Suppressor macrophage treated with lipopolysaccharide for 1 hour (primary cell): ENCODE measurements at places on chromosomes 13 and 19.

DNA sequence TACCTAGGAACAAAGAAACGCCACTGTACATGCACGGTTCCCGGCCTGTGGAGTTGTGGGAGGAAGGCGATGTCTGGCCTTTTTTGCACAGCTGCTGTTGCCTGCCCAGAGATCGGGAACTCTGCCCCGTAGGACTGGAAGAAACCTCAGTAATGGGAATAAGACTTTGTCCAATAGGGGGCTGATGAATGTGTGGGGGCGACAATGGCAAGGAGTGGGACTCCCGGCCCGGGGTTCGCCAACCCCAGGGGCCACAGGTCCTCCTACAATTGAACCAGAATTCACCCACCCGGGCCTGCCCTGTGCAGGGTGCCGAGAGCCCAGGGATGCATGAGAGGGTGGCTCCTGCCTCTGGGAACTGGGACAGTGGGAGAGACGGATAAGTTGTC lies 2.0 kb upstream of the CEBPA start:
- no peak for DNase-seq

GRCh38 chr19:17112700-17113099 lies 37.1 kb downstream of the MYO9B start:
- DNase-seq, result peak; percentile 59

DNA sequence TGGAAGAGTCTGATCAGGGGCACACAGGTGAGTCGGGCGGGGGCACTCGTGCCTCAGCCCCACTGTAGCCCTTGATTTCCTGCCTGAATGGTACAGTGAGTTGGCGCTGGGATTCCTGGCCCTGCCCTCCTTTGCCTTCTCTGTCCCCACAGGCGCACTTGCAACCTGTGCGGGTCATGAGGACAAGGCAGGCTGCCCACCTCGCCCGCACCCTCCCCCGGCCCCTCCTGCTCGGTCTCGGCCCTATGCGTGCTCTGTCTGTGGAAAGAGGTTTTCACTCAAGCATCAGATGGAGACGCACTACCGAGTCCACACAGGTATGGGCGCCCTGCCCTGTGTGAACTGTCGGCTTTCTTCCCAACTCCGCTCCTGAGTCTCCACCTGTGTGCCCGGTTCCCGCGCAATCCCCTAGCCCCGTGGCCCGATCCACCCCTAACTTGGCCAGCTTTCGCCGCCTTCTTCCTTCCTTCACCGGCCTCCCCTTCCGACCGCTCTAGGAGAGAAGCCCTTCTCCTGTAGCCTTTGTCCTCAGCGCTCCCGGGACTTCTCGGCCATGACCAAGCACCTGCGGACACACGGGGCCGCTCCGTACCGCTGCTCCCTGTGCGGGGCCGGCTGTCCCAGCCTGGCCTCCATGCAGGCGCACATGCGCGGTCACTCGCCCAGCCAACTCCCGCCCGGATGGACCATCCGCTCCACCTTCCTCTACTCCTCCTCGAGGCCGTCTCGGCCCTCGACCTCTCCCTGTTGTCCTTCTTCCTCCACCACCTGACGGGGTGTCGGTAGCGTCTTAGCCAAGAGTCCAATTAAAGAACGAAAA lies 1.6 kb upstream of the KMT2B start:
- DNase-seq, result no peak

- DNase-seq, result no peak
Measured at GRCh38 chr19:13047374-13047773, 52.1 kb downstream of the NFIX start.

DNA sequence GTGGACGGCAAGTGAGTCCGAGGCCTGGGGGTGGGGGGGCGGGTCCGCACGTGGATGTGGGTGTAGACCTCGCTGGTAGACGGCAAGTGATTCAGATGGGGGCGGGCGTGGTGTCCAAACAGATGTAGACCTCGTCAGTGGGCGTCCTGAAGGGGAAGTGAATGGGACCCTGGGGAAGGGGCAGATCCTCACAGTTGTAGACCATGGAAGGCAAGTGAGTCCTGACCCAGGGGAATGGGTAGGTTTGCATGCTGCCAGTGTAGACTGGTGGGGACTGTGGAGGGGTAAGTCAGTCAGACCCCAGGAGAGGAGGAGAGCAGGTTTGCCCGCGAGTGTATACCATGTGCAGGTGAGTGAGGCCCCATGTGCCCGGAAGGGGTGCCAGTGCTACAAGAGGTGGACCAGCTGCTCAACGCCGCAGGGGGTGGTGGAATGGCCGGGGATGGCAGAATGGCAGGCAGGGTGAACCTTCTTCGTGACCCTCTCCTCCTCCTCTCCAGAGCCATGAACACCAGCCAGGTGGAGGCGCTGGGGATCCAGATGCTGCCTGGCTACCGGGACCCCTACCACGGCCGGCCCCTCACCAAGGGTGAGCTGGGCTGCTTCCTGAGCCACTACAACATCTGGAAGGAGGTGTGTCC lies 22.1 kb downstream of the COLGALT1 start:
- no peak for DNase-seq

- no peak for DNase-seq
Measured at GRCh38 chr13:49272296-49272695, 24.6 kb downstream of the CDADC1 start.

DNA sequence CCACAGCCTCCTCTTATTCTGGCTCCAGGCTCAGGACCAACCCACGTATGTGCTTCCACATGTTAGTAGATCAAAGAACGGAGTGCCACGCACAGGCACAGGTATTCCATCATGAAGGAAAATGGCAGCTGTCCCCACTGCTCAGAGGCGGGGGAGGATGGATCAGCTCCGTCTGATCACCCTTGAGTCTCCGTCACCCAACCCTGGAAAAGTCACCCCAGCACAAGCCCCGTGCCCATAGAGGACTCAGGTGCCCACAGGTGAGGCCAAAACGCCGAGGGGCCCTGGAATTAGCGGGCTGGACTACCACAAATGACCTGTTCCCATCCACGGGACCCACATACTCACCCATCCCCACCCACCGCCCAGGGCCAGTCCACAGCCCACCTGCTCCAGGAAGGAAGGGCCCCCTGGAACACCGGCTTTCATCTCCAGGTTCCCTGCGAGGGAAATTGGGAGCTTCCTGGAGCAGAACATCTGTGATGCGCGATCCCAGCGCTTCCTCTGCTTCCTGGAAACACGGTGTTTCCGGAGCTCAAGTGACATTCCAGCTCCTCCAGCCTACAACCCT lies 120.5 kb upstream of the SPACA7 start:
- no peak for DNase-seq

GRCh38 chr19:47093254-47093653 lies 20.3 kb downstream of the ZC3H4 start:
- DNase-seq, result no peak

GRCh38 chr13:67515895-67516294 lies 285.8 kb upstream of the PCDH9 start:
- DNase-seq, result no peak

GRCh38 chr13:90926459-90926858 lies 421.0 kb upstream of the MIR17HG start:
- no peak for DNase-seq

GRCh38 chr19:498977-499623 lies 2.8 kb downstream of the MADCAM1 start:
- DNase-seq, result no peak

GRCh38 chr19:3360421-3361383 lies 5.7 kb upstream of the NFIC start:
- peak; percentile 85 for DNase-seq

DNA sequence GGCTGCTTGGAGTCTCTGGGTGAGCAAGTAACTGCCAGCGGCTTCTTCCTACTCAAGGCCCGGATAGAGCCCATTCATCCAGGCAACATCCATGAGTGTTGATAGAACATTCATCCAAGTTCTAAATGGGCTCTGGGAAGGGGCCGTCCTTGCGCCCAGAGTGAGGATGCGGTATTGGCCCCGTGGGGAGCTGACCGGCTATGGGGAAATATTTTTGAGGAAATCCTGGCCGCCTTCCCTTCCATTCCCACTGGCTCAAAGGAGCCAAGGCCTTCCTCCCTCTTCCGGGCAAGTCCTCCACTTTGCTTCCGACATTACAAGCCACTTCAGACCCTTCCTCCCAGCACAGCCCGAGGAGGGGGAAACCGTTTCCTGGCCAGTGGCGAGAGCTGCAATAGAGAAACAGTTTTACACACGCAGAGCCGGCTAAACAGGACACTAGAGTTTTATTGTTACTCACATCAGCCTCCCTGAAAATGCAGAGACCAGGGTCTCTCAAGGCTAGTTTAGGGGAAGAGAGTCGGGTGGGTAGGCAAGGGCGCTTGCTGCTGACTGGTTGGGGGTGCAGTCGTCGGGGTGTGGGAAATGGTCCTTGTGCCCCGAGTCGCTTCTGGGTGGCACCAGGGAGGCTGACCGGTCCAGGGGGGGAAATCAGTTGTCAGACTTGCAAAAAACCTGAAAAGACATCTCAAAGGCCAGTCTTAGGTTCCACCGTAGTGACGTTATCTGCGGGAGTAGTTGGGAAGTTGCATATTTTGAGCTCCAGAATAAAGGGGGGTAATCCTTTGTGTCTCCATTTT lies 37.5 kb downstream of the C13orf46 start:
- no peak for DNase-seq

GRCh38 chr13:75222031-75222430 lies 259.9 kb downstream of the TBC1D4 start:
- no peak for DNase-seq

DNA sequence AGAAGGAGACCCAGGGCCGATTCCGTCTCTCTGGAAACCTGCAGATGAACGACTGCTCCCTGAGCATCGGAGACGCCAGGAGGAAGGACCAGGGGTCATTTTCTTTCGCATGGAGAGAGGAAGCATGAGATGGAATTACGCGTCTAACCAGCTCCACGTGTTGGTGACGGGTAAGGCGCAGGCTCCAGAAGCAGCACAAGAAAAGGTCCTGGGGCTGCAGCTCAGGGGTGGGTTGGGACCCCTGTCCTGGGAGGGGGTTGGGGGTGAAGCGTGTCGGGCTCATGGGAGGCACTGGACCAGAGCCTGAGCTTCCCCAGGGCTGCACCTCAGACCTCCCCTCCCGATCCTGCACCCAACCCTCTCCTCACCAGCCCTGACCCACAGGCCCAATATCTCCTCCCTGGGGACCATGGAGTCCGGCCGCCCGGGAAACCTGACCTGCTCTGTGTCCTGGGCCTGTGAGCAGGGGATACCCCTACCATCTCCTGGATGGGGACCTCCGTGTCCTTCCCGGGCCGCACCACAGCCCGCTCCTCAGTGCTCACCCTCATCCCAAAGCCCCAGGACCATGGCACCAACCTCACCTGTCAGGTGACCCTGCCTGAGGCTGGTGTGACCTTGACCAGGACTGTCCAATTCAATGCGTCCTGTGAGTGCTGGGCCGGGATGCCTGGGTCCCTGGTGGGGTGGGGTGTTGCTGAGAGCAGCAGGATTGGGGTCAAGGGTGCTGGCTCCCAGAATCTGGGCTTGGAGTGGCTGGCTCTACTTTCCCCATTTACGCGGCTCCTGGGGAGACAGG lies 39.6 kb upstream of the CD33 start:
- DNase-seq, result no peak

- peak; percentile 69 for DNase-seq
Measured at GRCh38 chr19:19514215-19514657, 1.1 kb downstream of the TSSK6 start.

GRCh38 chr19:55486971-55487923 lies 989 bp upstream of the SSC5D start:
- peak; percentile 31 for DNase-seq

- DNase-seq, result no peak
Measured at GRCh38 chr13:24362435-24362952, 53.1 kb downstream of the C1QTNF9 start.

GRCh38 chr13:82220641-82221040 lies 1661.6 kb downstream of the SLITRK1 start:
- DNase-seq, result no peak

DNA sequence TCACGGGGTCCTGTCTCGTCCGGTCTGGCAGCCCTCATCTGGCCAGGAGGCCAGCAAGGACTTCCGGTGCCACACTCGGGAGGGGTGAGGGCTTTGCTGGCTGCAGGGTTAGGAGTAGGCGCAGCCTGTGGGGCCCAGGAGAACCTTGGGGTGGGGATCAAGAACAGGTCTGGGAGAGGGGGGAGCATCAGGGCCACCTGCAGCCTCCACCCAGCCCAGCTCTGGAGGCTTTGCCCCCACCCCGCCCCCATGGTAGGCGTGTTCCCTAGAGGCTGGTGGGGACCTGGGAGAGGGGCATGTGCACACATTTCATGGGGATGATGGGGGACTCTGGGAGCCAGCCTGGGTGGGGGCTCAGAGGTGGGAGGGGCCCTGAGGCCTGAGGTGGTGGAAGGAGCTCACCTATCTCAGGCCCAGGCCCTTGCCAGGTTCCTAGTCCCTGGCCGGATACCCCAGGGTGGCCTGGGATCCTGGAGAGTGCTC lies 23.3 kb downstream of the WTIP start:
- no peak for DNase-seq

DNA sequence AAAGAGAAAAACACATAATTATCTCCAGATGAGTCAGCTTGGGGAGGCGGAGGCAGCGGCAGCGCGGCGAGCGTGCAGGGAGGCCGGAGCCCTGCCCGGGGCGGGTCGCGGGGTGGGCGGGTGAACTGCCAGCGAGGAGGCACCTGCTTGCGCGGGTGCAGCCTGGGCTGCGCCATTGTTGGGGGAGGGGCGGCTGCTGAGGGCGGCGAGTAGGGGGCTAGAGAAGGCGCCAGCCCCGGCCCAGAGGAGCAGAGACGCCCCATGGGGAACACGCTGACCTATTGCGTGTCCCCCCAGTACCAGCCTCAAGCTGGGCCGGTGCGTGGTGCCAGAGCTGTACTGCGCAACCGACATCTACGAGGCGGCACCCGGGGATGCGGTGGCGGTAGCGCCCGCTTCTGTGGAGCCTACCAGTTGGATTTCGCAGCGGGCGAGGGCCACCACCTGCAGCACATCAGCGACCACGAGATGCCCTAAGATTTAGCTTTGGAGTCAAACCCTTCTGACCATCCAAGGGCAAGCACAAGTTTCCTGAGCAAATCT lies 16.7 kb downstream of the ZNF100 start:
- no peak for DNase-seq

DNA sequence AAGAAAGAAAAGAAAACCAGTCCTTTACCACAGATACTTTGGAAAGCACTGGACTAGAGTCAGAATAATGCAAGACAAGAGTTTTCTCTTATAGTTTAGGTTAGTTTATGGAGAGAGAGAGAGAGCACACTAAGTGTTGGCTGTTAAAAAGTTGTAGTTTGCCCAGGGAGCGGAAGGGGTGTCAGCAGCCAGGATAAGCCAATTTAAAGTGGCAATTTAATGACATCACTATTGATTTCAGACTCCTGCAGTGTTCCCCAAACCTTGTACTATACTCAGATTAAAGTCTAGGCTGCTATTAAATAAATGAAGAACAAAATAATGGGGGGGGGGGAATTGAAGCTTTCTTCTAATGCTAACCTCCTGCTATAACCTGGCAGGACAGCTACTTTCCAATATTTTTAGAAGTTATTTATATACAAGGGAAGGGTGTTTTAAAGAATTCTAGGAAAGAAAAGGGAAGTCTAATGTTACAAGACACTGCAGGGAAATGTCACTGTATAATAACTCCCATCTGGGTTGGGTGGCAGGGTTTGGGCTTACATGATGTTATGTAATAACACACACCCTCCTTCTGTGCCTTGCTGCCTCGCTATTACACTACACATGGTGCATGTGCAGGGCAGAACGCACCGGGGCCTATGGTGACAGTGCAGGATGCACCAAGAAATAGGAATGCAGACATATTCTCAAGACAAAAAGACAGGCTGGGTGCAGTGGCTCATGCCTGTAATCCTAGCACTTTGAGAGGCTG lies 19.9 kb downstream of the TPT1 start:
- peak; percentile 62 for DNase-seq
